ENCODE measurements at places on chromosomes 1 and 21.

GRCh38 chr1:162599451-162599850 is 32.8 kb upstream of the DDR2 start:
- peak; percentile 44 for DNase-seq

GRCh38 chr1:55654750-55655149 is 439.6 kb upstream of the USP24 start:
- no peak for DNase-seq

DNA sequence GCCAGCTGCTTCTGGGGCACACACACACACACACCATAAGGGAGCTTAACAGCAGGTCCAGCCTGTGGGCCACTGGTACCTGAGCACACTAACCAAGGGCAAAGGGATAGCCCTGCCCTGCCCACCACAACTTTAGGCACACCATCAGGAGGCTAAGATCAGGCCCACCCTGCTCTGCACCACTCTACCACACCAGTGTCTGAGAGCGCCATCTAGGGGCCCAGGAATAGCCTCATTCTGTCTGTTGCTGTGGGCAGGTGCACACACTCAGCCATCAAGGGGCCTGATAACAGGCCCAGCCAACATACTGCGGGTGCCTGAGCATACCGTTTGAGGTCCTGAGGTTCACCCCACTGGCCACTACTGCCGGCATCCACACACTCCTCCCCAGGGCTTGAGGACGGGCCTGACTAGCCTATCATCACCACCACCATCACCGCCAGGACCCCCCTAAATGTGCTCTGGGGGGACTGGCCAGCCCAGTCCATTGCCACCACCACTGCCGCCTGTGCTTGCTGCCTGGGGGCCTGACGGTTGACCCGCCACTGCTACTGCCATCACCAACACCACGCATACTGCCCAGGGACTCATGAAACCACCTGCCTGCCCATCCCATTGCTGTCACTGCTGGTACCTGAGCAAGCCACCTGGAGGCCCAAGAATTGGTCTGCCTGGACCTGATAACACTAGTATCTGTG is 31.3 kb downstream of the NSL1 start:
- no peak for DNase-seq

GRCh38 chr21:28220680-28221079 is 772.0 kb downstream of the LTN1 start:
- no peak for DNase-seq

GRCh38 chr1:153390938-153391710 is at the start of gene S100A8:
TSS of gene S100A8 (minus strand) at chr1:153391073. CDS start at chr1:153390535, 538 bp downstream.
- no peak for DNase-seq

- no peak for DNase-seq
These were observed 102.2 kb downstream of the BARHL2 start for GRCh38 chr1:90614872-90615271.

DNA sequence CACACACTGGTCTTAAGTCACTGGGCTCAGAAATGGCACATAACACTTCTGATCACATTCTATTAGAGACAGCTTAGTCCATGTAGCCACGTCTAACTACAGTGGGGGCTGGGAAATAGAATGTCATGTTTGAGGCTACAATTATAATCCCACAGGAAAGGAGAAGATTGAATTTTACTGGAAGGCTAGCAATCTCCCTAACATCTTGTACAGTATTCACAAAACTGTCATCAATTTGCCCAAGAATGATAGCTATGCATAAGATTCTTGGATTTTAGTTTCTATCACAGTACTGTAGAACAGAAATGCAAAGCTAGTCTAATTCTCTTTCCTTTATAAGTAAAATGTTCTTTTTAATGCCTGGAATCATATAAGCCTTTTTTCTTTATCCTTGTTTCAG is 12.7 kb upstream of the ZMYM6 start:
- no peak for DNase-seq

Data from hindlimb muscle (tissue), 1 donor.